Thyroid gland (tissue), 4 donors: ENCODE measurements at places on chromosomes 3 and 15. TPM values are rescaled to one million over a fixed set of nuclear protein-coding genes. Genes with fewer than 3 reads are reported as not detected.
A peak's percentile ranks its signal among the peaks of the same experiment; 100 is the strongest.

DNA sequence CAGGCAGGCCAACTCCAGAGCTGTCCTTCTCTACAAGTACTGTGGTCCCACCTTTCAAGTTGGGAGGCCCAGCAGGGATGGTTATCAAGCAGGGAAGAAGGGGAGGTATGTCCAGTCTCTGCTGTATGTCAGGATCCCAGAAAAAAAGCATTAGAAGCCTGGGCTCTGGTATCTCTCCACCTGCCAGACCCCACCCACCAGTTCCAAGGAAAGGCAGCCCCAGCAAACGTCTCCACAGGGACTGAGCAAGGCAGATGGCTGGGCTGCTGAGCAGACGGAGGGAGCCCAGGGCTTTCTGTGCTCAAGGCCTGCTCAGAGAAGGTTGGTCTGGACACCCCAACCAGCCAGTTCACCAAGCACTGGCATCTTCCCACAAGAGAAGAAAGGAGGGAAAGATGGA is 287.8 kb downstream of the XXYLT1 start:
- H3K27ac ChIP-seq: no peak overlapping the region
- DNase-seq: no peak

DNA sequence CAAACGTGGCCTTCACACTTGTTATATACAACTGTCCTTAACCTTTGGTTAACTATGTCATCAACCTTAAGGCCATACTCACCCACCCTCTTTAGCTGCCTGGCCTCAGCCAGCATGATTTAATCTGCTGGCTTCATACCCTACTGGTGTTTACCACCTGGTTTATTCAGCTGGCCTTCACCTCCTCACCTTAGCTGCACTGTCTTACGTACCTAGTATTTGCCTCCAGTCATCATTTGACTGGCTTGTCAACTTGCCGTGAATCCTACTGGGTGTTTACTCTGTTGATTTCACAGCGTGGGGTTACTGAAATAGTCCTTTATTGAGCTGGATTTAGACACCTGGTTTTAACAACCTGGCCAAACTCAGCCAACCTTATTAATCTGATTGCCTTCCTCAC is 102.8 kb downstream of the IL12A start:
- H3K27ac ChIP-seq: no peak overlapping the region
- H3K4me3 ChIP-seq: no peak overlapping the region
- H3K4me1 ChIP-seq: no peaks in the 10 kb centered on the region
- no peaks in the 10 kb centered on the region for H3K27me3 ChIP-seq

GRCh38 chr3:139521816-139522215 is 17.7 kb downstream of the RBP1 start:
- no peak overlapping the region for H3K27ac ChIP-seq
- no peaks in the 10 kb centered on the region for H3K4me1 ChIP-seq
- H3K27me3 ChIP-seq: no peaks in the 10 kb centered on the region
- no peaks in the 10 kb centered on the region for H3K36me3 ChIP-seq
- no peak for DNase-seq

- H3K27me3 ChIP-seq: no peaks in the 10 kb centered on the region
- H3K27ac ChIP-seq: no peak overlapping the region
- H3K36me3 ChIP-seq: no peaks in the 10 kb centered on the region
- no peak for DNase-seq
- peaks cover 15% of the 10 kb centered on the region for H3K4me1 ChIP-seq
Measured at GRCh38 chr15:64006642-64007041, 39.6 kb downstream of the DAPK2 start.

DNA sequence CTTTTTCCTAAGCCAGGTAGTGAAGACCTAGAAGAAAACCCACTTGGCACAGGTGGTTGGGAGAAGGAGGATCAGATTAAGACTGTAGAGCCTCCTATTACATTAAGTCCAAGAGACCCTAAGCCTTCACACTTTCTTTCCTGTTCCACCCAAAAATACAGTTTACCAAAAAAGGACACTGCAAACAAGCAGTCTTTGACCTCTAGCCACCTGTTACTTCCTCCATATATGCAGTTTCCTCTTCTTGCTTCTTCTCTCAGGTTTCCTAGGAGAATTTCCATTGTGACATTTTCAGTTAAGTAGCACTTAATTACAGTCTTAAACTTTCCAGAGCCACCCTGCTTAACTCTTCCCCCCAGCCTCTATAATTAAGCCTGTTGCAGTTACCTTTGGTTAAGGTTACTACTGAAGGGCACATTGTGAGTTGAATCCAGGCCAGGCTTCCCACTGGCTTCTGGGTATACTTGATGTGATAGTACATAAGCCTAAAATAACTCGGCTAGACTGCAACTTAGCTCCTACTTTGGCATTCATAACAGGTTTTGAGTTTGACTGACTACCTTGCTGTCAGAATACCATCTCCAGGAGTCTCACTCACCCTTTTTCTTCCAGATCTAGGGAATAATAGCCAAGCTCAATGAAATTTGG is 114.2 kb upstream of the UMPS start:
- peak; percentile 55 for DNase-seq
- H3K27me3 ChIP-seq: no peaks in the 10 kb centered on the region
- H3K36me3 ChIP-seq: no peaks in the 10 kb centered on the region

DNA sequence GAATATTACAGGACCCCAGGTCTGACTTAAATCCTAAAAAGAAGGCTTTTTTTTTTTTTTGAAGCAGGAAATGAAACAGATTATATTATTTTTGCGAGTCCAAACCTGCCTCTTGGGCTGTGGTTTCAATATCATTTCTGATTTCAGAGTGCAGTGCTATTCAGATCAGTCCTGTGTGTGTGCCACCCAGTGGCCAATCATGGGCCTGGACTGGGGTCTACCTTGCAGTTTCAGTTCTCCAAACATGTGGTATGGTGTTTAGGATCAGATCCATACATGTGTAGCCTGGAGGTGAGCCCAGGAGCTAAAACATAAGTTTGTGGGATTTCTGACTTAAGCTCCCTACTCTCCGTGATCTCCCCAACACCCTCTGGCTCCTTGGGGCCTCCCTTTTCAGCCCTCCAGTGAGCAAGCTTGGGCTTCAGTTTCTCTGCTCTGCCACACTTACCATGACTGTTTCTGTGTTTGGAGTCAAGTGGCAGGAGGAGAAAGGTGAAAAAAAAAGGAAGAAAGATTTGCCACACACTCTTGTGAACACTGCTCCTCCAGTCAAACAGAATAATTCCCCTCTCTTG is 12.1 kb upstream of the THSD4 start:
- no peaks in the 10 kb centered on the region for H3K27me3 ChIP-seq
- DNase-seq: peak; percentile 42
- H3K27ac ChIP-seq: no peak overlapping the region
- H3K4me3 ChIP-seq: no peak overlapping the region

GRCh38 chr15:62895905-62896316 is 146.6 kb upstream of the TPM1 start:
- no peak overlapping the region for H3K27ac ChIP-seq
- H3K4me1 ChIP-seq: no peaks in the 10 kb centered on the region
- no peak overlapping the region for H3K4me3 ChIP-seq
- no peaks in the 10 kb centered on the region for H3K27me3 ChIP-seq
- DNase-seq: no peak

- no peak overlapping the region for H3K4me3 ChIP-seq
- peaks cover 18% of the 10 kb centered on the region for H3K4me1 ChIP-seq
- H3K27ac ChIP-seq: no peak overlapping the region
- DNase-seq: no peak
Measured at GRCh38 chr3:42130329-42131070, 39.3 kb downstream of the TRAK1 start.

DNA sequence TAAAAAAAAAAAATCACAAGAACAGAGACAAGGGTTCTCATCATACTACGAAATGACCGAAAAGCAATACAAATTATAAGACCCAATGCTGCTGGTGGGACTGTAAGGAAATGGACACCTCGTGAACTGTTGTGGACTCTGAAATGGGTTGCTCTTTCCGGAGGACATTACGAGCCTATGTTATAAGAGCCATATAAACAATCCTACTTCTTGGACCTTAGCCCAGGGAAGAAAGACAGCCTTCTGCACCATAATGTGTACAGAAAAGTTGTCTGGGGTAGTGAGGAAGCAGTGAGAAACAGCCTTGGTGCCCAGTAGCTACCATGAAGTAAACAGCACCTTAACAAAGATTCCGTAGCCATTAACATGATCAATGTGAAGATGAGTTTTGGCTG is 2.7 kb downstream of the SLC22A14 start:
- no peak overlapping the region for H3K27ac ChIP-seq
- no peak overlapping the region for H3K4me3 ChIP-seq
- H3K27me3 ChIP-seq: no peaks in the 10 kb centered on the region
- no peaks in the 10 kb centered on the region for H3K36me3 ChIP-seq
- H3K4me1 ChIP-seq: no peaks in the 10 kb centered on the region

DNA sequence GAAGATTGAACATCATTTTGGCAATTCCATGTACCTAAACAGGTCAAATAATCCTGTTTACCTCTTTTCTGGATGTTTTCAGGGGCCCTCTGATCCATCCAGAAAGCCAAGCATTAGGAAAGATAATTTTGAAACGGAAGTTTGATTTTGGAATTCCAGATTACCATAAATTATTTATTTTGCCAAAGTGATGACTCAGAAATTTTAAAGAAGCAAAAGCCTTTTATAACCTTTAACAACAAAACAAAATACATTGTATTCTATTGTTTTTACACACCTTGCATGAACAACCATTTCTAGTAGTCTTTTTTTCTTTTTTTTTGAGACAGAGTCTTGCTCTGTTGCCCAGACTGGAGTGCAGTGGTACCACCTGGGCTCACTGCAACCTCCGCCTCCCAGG is 32.0 kb upstream of the INO80 start:
- no peaks in the 10 kb centered on the region for H3K4me1 ChIP-seq
- H3K27me3 ChIP-seq: no peaks in the 10 kb centered on the region
- no peak for DNase-seq
- H3K27ac ChIP-seq: no peak overlapping the region

DNA sequence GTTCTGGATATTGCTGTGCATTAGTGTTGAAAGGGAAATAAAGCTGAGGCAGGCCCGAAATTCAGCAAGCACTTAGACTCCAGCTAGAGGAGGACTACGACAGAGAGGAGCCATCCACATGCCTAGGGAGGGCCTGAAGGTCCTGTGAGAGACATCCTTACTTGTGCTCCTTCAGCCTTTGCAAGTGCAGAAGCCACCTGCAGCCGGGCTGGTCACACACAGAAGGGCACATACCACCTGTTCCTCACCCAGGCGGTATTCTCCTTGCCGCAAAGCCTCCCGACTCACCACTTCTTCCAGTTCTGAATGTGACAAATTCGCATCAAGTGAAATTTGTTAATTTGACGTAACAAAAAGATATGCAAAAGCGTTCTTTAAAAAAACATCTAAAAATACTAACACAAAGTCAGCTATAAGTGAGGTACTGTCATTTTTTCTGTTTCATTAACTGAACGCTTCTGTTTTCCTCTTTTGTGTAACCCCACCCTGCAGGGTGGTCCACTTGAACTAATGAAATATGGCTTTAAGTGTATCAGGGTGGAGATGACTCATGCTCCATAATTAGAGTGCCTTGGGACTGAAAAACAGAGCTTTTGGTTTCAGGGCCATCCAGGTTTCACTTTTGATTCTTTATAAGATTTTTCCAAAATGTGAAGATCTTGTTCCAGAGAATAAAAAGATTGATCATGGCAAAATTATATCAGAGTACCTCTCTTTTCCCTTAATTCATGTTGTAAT is 467.9 kb upstream of the ATP11B start:
- H3K36me3 ChIP-seq: no peaks in the 10 kb centered on the region
- no peak overlapping the region for H3K27ac ChIP-seq
- no peaks in the 10 kb centered on the region for H3K27me3 ChIP-seq

DNA sequence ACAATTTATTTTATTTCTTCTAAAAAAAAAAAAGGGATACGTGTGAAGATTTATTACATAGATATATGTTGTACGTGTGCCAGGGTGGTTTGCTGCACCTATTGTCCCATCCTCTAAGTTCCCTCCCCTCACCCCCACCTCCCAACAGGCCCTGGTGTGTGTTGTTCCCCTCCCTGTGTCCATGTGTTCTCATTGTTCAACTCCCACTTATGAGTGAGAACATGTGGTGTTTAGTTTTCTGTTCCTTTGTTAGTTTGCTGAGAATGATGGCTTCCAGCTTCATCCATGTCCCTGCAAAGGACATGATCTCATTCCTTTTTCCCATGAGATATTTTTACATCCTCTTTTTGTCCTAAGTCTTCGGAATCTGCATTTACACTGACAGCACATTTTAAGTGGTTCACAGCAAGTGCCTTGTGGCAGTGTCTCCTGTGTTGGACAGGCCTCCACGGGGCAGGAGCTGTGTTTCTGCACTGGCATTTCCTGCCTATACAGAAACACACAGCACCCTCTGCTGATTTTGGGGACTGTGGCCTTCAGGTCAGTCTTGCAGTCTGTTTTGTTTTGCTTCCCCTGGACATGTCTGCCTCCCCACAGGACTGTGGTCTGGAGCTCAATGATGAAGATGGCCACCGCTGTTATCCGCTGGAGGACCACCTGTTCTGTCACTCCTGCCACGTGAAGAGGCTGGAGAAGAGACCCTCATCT is 12.7 kb upstream of the SACM1L start:
- H3K4me3 ChIP-seq: no peak overlapping the region
- peak overlapping the region; percentile 98 for H3K27ac ChIP-seq
- H3K27me3 ChIP-seq: no peaks in the 10 kb centered on the region
- H3K4me1 ChIP-seq: peaks cover 49% of the 10 kb centered on the region

The ANKRD63 gene
- total RNA-seq: not detected
